ENCODE measurements at places on chromosomes 2 and 18. TPM values are rescaled to one million over a fixed set of nuclear protein-coding genes. Genes with fewer than 3 reads are reported as not detected.
A peak's percentile ranks its signal among the peaks of the same experiment; 100 is the strongest.

DNA sequence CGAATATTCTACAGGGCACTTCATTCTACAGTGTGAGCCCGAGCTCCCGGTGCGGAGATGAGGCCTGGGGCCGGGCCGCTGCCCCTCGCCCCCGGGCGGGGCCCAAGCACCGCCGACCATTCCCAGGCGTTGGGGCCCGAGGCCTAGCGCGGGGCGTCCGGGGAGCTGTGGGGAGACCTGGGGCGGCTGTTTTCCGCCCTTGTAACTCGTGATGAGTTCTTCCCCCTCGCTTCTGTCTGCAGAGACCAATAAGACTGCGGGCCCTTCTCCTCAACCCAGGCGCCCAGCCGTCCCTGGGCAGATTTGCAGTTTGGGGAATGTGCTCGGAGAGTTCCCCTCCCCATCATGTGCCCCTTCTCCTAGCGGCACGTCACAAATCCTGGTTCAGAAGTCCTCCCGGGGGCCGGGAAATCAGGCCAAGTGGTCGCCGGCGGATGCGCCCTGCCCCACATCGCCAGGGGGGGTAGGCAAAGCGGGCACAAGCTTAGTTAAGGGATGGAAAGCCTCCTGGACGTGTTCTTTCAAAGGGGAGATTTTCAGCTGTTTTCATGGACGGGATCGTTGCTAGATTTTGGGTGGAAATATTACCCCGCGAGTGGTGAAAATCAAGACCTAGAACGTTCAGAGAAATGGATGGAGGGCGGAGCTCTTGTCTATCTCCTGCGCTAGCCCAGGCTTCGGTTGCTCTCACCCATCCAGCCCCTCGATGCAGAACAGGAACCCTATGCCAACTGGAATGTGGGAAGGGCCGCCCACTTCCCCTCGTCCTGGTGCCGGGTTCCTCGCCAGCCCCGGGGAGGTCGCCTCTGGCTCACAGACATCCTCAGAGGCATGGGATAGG lies 18.8 kb upstream of the HAAO start:
- DNase-seq, result no peak

DNA sequence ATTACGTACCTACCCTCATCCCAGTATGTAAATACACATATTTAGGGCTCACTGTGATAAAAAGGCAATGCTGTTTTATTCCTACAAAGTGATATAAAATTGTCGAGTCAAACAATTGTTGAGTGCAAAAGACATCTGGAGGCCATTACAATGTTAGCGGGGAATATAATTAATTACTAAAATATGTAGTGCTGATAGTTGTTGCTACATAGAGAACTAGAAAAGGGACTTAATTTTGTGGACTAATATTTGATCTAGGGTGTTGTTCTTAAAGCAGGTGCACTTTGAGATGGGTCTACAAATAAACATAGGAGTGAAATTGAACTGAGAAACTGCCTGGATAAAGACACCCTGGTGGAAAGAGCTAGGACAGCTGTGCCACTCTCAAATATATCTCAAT lies 300.1 kb downstream of the NOL4 start:
- DNase-seq, result no peak

GRCh38 chr2:147916723-147917122 lies 71.9 kb downstream of the ACVR2A start:
- no peak for DNase-seq

DNA sequence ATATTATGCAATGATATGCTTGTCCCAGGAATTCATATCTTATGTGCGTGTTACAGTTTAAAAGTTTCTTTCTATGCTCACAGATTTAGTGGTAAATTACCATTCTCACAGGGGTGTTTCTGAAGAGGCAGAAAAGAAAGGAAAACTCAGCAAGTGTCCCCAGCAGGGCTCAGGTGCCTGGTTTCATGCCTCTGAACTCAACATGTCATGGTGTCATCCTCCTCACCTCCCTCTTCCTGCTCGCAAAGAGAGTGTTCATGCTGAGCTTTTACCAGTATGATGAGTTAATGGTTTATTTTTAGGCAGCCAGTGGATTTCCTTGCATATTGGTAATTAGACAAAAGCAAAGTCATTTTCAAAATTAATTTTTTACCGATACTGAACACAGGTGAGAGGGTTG lies 492.9 kb upstream of the ZEB2 start:
- no peak for DNase-seq

- no peak for DNase-seq
Measured at GRCh38 chr2:224122542-224122941, 83.5 kb upstream of the SERPINE2 start.

DNA sequence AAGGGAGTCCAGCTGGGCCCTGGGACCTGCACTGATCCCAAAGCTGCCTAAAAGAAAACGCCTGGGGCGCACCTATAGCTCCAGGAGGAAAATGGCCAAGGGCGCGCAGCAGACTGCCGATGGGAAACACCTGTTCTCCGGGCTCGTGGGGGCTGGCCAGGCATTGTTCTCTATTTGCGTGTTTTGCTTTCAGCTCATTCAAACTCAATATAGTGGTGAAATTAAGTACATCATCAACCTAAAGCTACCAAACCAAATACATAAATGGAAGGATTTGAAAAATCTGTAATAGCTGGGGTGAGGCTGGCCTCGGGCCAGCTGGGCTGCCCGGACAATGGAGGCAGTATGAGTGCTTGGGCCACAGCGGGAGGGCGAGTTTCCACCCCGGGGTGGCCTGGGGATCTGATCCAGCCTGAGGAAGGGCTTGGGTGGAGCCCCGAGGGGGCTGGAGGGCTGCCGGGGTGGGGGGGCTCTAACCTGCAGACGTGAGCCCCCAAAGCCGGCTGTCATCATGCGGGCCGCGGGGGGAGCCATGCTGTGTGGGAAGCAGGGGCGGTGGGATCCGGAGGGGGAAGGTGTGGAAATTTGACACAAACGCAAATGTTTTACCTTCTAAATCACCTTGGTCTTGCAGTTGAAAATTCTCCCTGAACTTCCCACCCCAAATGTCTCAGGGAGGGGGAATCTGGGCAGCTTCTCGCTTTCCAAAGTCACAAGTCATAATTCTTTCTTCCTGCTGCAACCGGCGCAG lies 77.6 kb downstream of the ASB1 start:
- DNase-seq, result peak; percentile 41

DNA sequence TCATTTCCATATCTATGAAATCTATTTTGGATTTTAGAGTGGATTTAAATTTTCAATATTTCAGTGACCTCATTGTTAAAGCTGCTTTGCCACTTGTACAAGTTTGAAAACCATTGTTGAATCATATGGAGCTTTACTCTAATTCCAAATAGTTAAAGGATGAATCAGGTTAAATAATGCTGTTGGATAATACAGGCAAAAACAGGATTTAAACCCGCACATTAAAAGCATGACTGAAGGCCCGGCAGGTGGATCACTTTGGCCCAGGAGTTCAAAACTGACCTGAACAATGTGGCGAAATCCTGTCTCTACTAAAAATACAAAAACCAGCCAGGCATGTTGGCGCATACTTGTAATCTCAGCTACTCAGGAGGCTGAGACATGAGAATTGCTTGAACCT lies 68.3 kb downstream of the RIF1 start:
- DNase-seq, result no peak

- DNase-seq, result no peak
Measured at GRCh38 chr18:37238282-37239108, 327.1 kb downstream of the CELF4 start.

GRCh38 chr2:241900251-241901017 lies 30.9 kb downstream of the RTP5 start:
- no peak for DNase-seq

GRCh38 chr2:27021253-27022049 lies 11.3 kb upstream of the TMEM214 start:
- DNase-seq, result peak; percentile 80

DNA sequence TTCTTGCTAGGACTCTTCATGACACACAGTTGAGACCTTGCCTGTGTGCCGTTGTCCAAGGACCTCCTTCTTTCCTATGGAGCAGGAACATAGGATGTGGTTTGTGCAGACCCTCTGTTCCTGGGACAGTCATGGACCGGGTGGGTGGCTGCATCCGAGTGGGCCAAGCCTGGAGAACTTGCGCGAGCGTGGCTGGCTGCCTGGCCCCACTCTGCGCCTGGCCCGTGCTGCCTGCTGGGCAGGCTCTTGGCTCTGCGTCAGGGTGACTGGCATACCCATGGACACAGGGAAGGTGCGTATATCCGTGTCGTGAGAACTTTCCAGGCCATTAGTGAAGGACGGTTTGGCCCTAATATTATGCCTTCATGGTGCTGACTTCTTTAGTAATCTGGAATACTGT lies 68.2 kb downstream of the DCDC2C start:
- no peak for DNase-seq

- DNase-seq, result no peak
Measured at GRCh38 chr2:101776172-101777043, 78.9 kb downstream of the MAP4K4 start.

GRCh38 chr2:8309131-8309530 lies 372.7 kb upstream of the ID2 start:
- DNase-seq, result no peak

The ZSCAN30 gene
- 21.3 TPM for total RNA-seq

The COL4A3 gene
- total RNA-seq, result 3.7 TPM

The GCFC2 gene
- total RNA-seq, result 36.1 TPM

The ARHGEF33 gene
- 1.9 TPM for total RNA-seq

The RNU2-63P gene
- not detected for total RNA-seq

The ALK gene
- 5.6 TPM for total RNA-seq

The SERPINB13 gene
- not detected for total RNA-seq

Measured in breast epithelium (tissue), 4 donors.